Mammary epithelial cell (primary cell): ENCODE measurements at places on chromosomes 16 and 17. TPM values are rescaled to one million over a fixed set of nuclear protein-coding genes. Genes with fewer than 3 reads are reported as not detected.

TVP23B gene
- total RNA-seq = 60.0 TPM

CCL2 gene
- 3.3 TPM for total RNA-seq

OR1F1 gene
- total RNA-seq = not detected

STXBP4 gene
- 6.4 and 8.0 TPM in 2 replicates for total RNA-seq

UNC45B gene
- total RNA-seq = 0.19 and 0.40 TPM in 2 replicates

ARHGAP44 gene
- 0.21 and 1.1 TPM in 2 replicates for total RNA-seq
